Testis (tissue), 5 donors: ENCODE measurements at places on chromosomes 5 and 9. TPM values are rescaled to one million over a fixed set of nuclear protein-coding genes. Genes with fewer than 3 reads are reported as not detected.

DNA sequence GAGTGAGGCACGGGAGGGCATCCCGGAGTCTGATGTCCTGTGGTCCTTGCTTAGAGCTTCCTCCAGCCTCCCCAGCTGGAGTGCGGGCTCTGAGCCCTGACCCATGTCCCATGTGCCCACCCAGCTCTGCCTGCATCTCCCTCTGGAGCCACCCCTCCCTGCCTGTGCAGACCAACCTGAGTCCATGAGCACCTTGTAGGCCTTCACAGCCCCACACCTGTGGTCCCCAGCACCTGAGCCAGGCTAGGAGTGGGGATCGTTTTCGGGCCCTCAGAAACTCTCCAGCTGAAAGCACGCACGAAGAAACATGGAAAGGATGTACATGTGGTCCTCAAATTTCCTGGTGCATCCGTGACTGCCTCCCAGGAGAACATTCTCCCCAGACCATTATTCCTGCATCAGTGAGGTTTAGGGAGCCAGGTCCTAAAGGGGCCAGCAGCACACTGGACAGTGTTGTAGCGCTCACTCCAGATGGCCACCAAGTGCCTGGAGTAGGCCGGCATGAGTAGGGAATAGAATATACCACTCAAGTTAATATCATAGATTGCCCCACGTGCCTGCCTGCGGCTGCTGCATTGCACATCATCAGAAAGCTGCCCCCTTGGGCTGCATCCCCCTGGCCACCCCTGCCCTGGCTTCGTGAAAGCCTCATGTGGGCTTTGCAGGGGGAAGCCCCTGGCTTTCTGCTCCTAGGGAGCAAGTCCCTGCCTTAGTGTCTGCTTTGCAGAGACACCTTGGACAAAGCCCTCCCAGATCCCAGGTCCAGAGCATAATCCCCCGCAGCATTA lies 80.6 kb downstream of the WNK2 start:
- peak; percentile 9 for DNase-seq
- no peak overlapping the region for H3K4me3 ChIP-seq
- no peaks in the 10 kb centered on the region for H3K4me1 ChIP-seq
- no peak overlapping the region for H3K27ac ChIP-seq

DNA sequence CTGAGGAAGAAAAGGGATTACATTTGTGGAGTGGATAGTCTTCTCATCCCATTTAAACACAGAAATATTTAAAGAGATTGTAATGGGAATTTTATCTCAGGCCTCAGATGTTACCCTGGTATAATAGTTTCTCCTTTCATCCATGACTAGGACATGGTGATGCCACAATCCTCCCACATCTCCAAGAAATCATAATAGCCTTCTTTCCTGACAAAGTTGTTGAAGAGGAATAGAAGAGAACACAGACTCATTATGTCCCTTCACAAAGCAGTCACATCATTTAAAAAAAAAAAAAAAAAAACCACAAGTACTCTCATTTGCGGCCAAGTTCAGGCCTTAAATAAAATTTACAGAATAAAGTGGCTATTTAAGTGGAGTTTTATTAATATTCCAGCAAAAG lies 359.6 kb downstream of the DEPDC1B start:
- no peaks in the 10 kb centered on the region for H3K4me1 ChIP-seq
- H3K4me3 ChIP-seq: no peak overlapping the region
- no peak for DNase-seq

- peaks cover 3% of the 10 kb centered on the region for H3K4me1 ChIP-seq
- DNase-seq: no peak
- H3K36me3 ChIP-seq: no peaks in the 10 kb centered on the region
- no peaks in the 10 kb centered on the region for H3K27me3 ChIP-seq
- H3K4me3 ChIP-seq: no peak overlapping the region
- no peak overlapping the region for H3K27ac ChIP-seq
Observed at GRCh38 chr5:52893105-52893504, 96.0 kb upstream of the ITGA2 start.

- DNase-seq: no peak
- H3K4me1 ChIP-seq: no peaks in the 10 kb centered on the region
- no peak overlapping the region for H3K4me3 ChIP-seq
- no peaks in the 10 kb centered on the region for H3K27me3 ChIP-seq
Observed at GRCh38 chr9:30932226-30932625, 1452.2 kb upstream of the ACO1 start.

GRCh38 chr5:79081779-79082178 lies 12.2 kb downstream of the BHMT2 start:
- DNase-seq: no peak
- no peak overlapping the region for H3K4me3 ChIP-seq
- no peak overlapping the region for H3K27ac ChIP-seq
- no peaks in the 10 kb centered on the region for H3K4me1 ChIP-seq

GRCh38 chr9:133139246-133140173 lies 18.5 kb upstream of the RALGDS start:
- no peak for DNase-seq
- no peaks in the 10 kb centered on the region for H3K36me3 ChIP-seq
- no peaks in the 10 kb centered on the region for H3K27me3 ChIP-seq
- no peak overlapping the region for H3K27ac ChIP-seq
- H3K4me1 ChIP-seq: peaks cover 22% of the 10 kb centered on the region

DNA sequence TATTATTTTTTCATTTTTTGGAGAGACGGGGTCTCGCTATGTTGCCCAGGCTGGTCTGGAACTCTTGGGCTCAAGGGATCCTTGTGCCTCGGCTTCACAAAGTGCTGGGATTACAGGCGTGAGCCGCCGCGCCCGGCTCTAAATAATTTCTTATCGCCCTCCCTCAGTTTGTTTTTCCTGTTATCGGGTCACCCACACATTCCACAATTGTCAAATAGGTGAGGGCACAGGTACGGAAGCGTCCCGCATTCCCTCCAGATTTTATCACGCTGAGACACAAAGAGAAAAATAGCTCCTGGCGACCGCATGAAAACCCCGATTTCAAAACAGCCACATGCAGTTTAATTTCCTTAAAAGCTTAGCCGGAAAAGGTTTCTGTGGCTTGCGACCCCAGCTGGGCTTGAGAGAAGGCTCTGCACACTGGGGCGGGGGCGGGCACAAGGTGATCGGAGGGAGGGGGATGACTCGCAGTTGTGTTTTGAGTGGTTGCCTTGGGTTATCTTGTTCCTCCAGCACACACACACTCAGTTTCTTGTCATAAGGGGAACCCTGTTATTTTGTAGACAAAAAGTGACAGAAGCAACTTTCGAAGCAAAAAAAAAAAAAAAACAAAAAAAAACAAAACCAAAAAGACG lies 717 bp upstream of the IQGAP2 start:
- no peak overlapping the region for H3K27ac ChIP-seq
- H3K36me3 ChIP-seq: no peaks in the 10 kb centered on the region
- H3K4me1 ChIP-seq: no peaks in the 10 kb centered on the region

GRCh38 chr5:158686214-158686613 lies 413.5 kb downstream of the EBF1 start:
- H3K27ac ChIP-seq: no peak overlapping the region
- no peaks in the 10 kb centered on the region for H3K27me3 ChIP-seq
- no peaks in the 10 kb centered on the region for H3K36me3 ChIP-seq
- no peak overlapping the region for H3K4me3 ChIP-seq
- peaks cover 12% of the 10 kb centered on the region for H3K4me1 ChIP-seq
- no peak for DNase-seq

DNA sequence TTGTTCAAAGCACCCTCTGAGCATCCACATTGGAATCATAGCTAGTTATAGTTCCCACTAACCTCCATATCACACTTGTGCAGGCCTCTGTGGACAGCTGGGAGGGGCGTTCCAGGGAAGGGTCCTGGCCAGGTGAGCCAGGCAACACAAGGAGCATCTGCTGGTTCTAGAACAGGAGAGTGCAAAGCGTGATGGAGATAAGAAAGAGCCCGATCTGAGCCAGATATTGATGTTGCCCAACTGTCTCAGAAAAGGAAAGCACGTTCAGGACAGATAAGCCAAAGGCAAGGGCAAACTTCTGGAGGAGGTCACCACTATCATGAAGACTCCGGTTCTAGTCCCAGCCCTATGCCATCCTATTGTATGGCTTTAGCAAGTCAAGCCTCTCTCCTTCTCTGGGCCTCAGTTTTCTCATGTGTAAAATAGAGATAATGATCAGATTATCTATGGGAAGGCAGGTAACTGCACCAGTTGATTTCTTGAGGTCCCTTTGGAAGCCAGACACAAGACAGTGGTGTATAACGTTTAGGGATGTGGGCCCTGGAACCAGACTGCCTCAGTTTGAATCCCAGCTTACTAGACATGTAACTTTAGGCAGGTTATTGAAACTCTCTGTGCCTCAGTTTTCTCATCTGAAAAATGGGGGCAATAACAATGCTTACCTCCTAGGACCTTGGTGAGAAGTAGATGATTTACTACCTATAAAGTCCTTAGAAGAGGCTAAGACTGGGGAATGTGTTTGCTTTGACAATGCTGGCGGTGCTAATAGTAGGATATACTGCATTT lies 19.8 kb downstream of the GABBR2 start:
- H3K4me1 ChIP-seq: no peaks in the 10 kb centered on the region
- H3K27ac ChIP-seq: no peak overlapping the region
- no peaks in the 10 kb centered on the region for H3K36me3 ChIP-seq

- peaks cover 31% of the 10 kb centered on the region for H3K4me1 ChIP-seq
- no peaks in the 10 kb centered on the region for H3K36me3 ChIP-seq
- H3K27me3 ChIP-seq: no peaks in the 10 kb centered on the region
- no peak overlapping the region for H3K4me3 ChIP-seq
- no peak for DNase-seq
- H3K27ac ChIP-seq: peak overlapping the region; percentile 81
Observed at GRCh38 chr9:38380230-38380871, 12.2 kb upstream of the ALDH1B1 start.

DNA sequence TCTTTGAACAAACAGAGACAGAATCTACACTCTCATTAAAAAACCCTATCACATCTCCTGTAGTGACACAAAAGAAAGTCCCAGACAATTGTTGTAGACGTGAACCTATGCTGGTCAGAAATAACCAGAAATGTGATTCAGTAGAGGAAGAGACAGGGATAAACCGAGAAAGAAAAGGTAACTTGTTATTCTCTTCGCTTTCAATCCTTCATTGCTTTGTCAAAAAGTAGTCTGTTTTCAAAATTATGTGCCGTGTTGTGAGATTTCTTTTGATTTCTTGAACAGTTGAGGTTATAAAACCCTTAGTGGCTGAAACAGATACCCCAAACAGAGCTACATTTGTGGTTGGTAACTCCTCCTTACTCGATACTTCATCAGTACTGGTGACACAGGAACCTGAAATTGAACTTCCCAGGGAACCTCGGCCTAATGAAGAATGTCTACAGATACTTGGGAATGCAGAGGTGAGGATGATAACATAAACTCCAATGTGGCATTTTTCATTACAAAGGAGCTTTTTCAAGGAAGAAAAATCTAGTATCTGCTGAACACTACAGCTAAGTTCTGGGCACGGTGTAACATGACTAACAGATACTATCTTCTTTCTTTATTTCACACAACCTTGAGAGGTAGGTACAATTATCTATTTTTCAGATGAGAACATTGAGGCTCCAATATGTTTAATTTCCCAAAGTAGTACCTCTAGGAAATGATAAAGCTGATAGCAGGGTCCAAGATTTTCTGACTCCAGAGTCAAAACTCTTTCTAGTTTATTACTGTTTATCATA lies 14.3 kb downstream of the HMGCR start:
- no peak overlapping the region for H3K4me3 ChIP-seq
- H3K27ac ChIP-seq: no peak overlapping the region
- no peaks in the 10 kb centered on the region for H3K4me1 ChIP-seq
- no peaks in the 10 kb centered on the region for H3K27me3 ChIP-seq
- no peak for DNase-seq

BRINP1 gene
- total RNA-seq: 1.2 TPM

PKD2L2 gene
- total RNA-seq: 2.0 TPM

GRIA1 gene
- 3.5 TPM for total RNA-seq

PCDHB10 gene
- total RNA-seq: 4.9 TPM

PFDN1 gene
- total RNA-seq: 185 TPM

DRD1 gene
- total RNA-seq: 0.06 TPM

BHMT gene
- 0.25 TPM for total RNA-seq

PDE8B gene
- 2.0 TPM for total RNA-seq

OTP gene
- total RNA-seq: 0.39 TPM

ADGRD2 gene
- 0.31 TPM for total RNA-seq

MYOZ3 gene
- total RNA-seq: 12.7 TPM

HK3 gene
- 6.4 TPM for total RNA-seq
